Sigmoid colon (tissue), 7 donors: ENCODE measurements at places on chromosomes 3 and 15. TPM values are rescaled to one million over a fixed set of nuclear protein-coding genes. Genes with fewer than 3 reads are reported as not detected.

Gene SPTSSB
- not detected for total RNA-seq

Gene ATP8B4
- 8.9 TPM for total RNA-seq

- no peak for DNase-seq
Observed at GRCh38 chr15:82103468-82103867, 57.6 kb upstream of the MEX3B start.

DNA sequence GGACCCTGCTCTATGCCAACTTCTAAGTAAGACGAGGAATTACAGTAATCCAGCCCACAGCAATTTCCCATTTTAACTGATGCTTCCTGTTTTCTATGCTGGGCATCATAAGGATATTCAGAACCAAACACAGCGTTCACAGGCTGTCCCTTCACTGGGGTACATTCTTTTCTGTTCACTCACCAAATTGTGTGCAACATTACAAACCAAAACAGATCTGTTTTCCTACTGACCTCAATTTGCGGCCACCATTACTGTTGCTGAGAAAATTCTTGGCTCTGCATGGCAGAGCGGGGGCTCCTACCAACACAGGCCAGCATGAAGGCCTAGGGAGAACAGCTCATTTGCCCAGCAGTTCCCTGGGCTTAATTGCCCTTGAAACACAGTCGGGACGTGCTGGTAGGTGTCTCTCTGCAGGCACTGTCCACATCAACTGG is 76.5 kb downstream of the MYO1E start:
- no peak for DNase-seq

Gene TM4SF18
- total RNA-seq, result 6.4 TPM

DNA sequence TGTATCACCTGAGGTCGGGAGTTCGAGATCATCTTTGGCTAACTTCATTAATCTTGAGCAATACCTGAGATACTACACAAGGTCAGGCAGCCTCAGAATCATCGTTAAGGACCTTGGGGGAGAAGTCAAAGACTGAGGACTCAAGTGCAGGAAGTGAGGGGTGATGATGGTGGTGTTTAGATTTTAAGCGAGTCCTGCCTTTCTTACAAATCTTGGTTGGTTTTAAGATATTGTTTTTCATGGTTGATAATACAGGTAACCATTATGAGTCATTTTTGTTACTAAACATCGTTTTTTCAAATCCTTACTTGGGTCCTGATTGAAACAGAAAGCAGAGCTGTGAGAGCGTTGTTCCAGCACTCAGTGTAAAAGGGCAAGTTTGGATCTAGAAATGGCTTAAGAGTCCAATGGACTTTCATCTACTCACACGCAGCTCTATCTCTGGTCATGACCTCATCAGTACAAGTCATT is 4.1 kb downstream of the RASGRP1 start:
- DNase-seq, result no peak

DNA sequence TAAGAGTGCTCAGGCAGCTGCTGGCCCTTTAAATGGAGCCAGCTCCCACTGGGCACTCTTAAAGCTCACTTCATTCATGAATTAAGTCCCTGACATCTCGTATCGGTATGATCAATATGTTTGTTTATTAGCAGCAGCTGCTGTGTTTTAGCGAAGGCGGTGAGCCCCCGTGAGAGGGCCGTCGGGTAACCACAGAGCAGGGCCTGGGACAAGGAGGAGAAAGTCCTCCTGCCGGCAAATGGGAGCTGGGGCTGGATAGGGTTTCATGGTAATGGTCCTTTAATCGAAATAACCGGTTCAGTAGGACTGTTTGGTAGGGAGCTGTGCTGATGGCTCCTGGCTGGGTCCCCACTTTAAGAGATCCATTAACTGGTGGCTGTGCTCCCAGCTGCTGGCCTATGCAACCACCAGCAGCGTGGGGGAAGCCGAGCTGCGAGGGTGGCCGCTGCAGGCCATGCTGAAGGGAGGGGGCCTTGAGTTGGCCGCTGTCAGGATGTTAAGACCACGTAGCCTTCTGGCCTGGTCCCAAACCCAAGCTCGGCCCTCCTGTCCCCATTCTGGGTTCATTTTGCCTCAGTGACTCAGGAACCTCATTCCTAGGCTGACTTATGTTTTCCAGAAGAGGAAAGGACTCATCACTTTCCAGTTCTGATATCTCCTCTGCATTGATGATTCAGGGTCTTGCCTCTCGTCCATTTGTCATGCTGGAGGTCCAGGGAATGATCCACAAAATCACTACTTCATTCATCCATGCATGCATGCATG is 67.6 kb upstream of the NTRK3 start:
- no peak for DNase-seq

DNA sequence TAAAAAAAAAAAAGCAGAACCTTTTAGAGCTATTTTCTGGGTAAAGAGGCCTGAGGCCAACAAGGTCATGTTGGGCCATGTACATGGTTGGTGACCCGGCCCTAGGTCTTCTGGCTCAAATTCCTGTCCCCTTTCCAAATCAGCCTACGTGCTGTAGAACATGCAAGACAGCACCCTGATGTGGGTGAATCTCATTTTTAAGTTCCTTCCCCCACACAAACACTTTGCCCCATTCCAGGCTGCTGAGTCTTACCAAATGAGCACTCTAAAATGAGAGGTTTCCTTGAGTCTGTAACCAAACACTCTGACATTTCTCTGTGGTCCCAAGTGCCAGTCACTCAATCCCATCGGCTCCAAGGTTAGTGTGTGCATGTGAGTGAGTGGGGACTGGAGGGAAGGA is 9.4 kb downstream of the BCL6 start:
- DNase-seq, result no peak

Gene ANKRD63
- total RNA-seq, result not detected

Gene TGM5
- total RNA-seq, result not detected

DNA sequence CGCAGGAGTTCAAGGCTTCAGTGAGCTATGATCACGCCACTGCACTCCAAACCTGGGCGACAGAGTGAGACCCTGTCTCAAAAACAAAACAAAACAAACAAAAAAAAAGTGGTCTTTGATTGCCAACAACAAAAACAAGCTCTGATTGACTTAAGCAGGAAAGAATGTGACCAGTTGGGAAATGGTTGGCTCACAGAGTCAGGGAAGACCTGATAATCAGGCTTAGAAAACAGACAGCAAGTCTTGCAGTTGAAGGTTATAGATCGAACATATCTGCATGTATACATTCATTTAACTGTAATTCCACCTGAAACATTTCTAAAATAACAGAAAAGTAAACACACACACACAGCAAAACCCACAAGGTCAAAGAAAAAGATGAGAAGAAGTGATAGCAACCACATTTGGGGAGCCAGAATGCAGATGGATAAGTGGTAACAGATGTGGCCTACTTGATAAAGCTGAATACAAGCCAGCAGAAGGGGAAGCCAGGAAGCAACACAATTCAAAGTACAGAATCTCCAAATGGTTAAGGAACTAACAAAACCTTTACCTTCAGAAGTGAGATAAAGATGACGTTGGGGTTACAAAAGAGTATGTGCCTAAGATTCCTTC is 699.9 kb upstream of the ZNF385D start:
- DNase-seq, result no peak

DNA sequence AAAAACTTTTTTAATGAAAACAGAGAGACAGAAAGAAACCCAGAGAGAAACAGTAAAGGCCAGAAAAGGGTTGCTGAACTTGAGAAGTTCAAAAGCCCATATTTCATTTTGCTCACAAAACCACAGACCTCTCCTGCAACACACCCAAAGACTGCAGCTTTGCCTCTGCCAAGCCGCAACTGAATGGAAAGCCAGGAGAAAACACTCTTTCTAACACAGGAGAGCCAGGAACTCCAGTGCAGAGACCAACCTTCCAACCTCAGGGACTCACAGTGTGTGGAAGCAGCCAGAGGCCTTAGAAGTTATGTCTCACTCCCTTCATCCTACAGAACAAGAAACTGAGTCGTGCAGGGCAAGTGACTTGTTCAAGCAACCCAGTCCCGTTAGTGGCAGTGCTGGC is 163.1 kb upstream of the HES1 start:
- DNase-seq, result no peak

GRCh38 chr3:32195995-32196540 is 42.4 kb upstream of the CMTM8 start:
- DNase-seq, result no peak
